Activated T-cell treated with anti-CD3 and anti-CD28 coated beads, Interleukin-2, amount 50 U/mL, for 24 hours (primary cell): ENCODE measurements at places on chromosomes 5 and 9.

- no peak for DNase-seq
Measured at GRCh38 chr5:160348080-160348479, 22.3 kb downstream of the C1QTNF2 start.

GRCh38 chr5:93735378-93735777 is 6.0 kb downstream of the POU5F2 start:
- DNase-seq: no peak

GRCh38 chr5:139275956-139276355 is 17.6 kb upstream of the MATR3 start:
- peak; percentile 53 for DNase-seq

DNA sequence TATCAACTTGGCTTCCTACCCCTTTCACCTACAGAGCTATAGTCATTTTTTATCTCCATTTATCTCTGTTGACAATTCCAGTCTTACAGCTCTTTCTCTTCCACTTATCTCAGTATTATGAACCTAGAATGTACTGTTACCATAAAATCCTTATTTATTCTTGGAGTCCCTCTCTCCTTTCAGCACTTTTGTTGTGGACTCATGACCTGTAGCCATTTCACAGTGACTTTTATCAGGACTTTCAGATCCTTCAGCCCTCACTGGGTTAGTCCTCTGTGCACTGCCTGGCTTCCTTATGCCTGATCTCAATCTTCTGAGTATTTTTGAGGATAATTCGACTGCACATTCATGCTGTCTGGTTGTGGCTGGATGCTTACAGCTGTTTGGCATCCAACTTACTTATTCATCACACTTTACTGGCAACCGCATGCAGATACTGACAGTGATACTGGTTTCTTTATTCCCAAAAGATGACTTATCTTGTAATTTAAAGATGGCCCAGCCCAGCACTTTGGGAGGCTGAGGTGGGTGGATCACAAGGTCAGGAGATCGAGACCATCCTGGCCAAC is 293.3 kb downstream of the MAN2A1 start:
- DNase-seq: no peak

DNA sequence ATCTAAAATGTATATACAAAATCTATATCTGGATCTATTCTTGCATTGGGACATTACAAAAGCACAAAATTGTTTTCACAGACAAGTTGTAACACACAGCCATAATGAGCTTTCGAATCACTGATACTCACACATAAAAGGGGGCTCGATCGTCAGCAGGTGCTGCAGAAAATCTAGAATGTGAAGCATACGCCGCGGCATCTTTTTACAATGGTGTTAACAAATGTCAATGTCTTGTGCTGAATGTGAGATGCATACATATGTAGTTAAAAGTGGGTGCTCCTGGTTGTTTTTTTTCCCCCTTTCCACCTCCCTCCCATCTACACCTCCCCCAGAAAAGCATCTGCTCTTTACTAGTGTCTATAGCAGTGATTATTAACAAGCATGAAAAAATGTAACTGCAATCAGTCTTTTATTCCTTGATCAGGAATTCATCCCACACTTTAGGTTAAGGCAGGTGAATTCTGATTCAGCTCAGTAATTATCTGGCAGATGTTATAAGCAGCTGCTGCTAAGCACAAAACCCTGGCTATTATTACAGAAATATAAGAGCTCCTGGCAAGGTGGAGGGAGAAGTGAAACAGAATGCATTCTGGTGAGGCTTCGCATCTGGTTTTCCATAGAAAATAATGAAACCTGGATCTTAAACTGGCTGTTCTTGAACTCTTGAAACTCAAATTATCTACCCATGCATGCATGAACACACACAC is 114.1 kb downstream of the MPDZ start:
- DNase-seq: no peak

DNA sequence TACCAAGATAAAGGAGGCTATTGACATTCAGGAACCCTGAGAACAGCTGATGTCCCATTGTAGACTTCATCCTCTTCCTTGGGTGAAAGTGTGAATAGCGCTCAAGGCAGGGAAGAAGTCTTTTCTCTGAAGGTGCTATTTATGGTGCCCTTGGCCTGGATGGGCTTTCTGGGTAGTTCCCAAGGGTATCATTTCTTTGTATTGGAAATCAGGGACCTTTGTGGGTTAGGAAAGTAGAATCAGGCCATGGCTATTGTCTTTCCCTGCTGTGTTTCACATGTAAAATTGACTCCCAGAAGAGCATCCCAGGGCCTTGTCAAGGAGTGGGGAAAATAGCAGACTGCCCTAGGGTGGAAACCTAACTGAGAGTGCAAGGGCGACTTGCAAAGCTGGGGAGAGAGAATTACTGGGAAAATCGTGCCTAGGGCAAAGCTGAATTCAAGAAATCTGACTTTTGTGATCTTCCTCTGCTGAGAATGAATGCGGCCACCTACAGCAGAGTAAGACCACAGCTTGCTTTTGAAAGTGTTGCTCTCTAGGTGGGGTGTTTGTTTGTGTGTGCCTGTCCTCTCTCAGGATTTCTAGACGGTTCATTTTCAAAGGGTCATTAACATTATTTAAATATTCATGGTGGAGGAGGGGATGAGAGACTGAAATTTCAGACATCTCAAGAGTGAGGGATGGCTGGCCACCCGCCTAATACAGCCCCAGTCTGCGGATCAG is 160.6 kb downstream of the C9orf152 start:
- no peak for DNase-seq

- DNase-seq: no peak
Measured at GRCh38 chr5:98106116-98107031, 667.1 kb upstream of the RGMB start.

GRCh38 chr9:88173378-88173999 is 35.2 kb upstream of the SPATA31C2 start:
- DNase-seq: peak; percentile 52

DNA sequence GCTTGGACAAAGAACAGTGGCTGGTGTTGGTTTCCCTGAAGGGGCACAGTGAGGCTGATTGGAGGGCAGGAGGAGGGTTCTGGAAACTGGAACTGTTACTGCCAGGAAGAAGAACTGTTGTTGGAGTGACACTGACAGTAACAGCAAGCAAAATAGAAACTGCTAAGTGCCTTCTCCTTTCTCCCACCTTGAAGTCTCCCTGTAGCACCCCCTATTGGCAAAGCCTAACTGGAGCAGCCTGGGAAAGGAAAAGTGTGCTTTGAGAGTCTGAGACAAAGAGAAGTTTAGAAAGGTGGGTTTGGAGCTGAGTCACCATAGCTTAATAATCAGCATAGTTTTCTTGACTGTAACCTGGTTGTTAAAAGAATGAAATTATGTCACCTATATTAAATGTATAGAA is 2.5 kb upstream of the TMEM174 start:
- DNase-seq: no peak

GRCh38 chr9:8241201-8241600 is 441.6 kb upstream of the DMAC1 start:
- DNase-seq: no peak

GRCh38 chr9:119252671-119253299 is 116.5 kb downstream of the BRINP1 start:
- DNase-seq: no peak

GRCh38 chr9:134593286-134594077 is 48.1 kb upstream of the COL5A1 start:
- no peak for DNase-seq
